ENCODE measurements at places on chromosomes 6 and 20.

GRCh38 chr6:157089258-157089657, 234.1 kb downstream of the TMEM242 start:
- DNase-seq: peak; percentile 88

DNA sequence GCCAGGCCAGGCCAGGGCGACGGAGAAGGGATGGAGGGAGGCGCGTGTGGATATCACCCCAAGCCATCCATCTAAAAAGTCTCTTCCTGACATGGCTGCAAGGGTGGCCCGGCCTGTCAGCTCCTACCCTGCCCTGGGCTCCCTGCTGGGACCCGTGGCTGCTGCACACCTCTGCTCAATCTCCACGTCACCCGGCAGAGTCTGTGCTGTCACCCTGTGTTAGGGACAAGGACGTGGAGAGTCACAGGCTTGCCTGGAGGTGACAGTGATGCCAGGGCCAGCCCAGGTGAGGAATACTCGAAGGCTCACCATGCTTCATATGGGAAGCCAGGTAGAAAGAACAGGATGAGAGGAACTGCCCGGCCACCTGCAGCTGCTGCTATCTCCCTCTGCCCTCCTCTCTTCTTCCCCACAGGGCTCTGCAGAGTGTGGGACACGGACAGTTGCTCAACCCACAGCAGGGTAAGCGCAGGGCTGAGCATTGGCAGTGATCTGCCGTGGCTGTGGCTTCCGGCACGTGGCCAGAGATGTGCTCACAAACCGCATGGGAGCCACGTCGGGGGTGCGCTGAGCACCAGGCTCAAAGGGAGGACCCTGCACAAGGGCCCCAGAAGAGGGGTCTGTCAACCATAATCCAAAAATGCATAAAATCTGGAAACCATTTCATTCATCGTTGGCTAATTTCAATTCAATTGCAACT, 214.3 kb downstream of the DLL1 start:
- no peak for DNase-seq

DNA sequence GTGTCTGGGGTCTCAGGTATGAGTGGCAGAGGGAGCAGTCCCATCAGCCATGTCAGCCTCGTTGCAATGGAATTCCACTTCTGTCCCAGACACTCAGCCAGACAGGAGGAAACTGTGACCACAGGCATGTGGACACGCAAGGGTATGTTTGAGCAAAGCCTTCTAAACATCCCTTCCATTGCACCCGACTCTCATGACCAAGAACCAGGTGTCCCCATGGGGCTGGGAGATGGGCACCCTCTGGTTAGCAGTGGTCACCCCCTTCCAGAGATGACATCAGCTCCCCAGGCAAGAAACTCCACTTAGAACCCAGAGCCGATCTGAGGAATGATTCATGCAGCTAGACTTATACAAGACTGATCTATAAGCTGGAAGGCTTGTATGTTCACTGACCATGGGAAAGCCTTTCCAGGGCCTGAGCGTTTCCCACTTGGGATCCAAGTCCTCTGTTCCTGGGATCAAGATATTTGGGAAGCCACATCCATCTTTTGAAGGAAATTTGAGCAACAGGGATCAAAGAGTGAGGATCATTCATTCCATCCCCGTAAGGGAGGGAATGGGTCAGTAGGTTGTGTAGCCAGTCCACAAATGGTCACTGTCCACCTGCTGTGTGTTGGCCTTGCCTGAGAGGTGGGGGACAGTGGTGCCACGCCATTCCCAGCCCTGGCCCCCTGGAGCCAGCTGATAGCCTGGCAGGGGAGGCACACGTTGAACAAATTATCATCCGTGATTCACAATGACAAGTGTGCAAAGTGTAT, 3.9 kb upstream of the MRGBP start:
- no peak for DNase-seq

- peak; percentile 97 for DNase-seq
Observed at GRCh38 chr6:35596448-35597442, 84.0 kb upstream of the TULP1 start.

GRCh38 chr6:105587349-105588122, 184.7 kb upstream of the PREP start:
- no peak for DNase-seq

- DNase-seq: no peak
Observed at GRCh38 chr6:57117796-57118195, 27.8 kb downstream of the ZNF451 start.

- no peak for DNase-seq
Observed at GRCh38 chr6:38198219-38198618, 378.7 kb downstream of the ZFAND3 start.

GRCh38 chr6:4965562-4966389, 38.1 kb downstream of the RPP40 start:
- no peak for DNase-seq

DNA sequence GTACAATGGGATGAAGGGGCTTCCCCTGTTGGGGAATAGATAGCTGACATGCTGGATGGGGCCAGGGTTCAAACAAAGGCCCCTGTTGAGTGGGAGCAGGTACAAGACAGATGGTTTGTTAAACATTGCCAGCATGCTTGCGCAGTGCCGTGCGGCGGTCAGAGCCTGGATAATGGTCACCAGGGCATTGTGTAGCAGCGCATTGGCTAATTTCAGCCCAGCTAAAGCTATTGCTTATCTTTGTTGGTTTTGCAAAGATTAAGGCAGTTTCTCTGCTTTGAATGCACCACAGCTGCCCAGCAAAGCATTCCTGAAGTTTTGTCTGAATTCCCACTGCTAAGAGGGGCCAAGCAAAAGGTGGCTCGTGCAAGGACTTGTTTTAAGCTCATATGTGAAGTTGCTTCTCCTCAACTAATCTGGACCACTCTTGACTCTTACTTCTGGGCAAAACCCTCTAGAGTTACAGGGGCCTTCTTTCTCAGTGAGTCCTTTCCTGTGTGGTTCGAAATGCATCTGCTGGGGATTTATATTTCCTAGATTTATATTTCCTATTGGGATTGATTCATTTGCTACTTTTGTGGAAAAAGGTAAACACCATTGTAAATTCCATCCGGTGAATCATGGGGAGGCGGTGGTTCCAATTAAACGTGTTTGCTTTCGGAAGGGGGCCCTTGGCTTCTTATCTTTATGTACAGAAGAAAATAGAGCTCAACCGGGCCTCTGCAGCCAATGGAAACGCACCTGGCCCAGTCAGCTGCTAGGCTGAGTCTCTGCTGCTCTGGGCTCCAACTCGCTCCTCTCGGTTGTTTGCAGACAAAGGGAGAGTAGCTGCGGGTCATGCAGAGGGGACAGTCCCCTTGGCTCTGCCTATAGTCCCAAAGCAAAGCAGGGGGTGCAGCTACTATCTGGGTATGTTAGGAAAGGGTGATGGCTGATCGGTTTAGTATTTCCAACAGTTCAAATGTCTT, 72.1 kb downstream of the FOXA2 start:
- peak; percentile 74 for DNase-seq

Data from dermis microvascular lymphatic vessel endothelial cell (primary cell).